ENCODE measurements at places on chromosomes 2 and 18. TPM values are rescaled to one million over a fixed set of nuclear protein-coding genes. Genes with fewer than 3 reads are reported as not detected.

ARHGAP28 gene
- total RNA-seq: 3.5 TPM

GAREM2 gene
- total RNA-seq: 7.7 TPM

RAB6C gene
- 0.36 TPM for total RNA-seq

HDLBP gene
- total RNA-seq: 415 TPM

RTP5 gene
- total RNA-seq: not detected

SLC25A12 gene
- total RNA-seq: 34.6 TPM

PSMD14 gene
- total RNA-seq: 26.9 TPM

RAPGEF4 gene
- 22.8 TPM for total RNA-seq

GRCh38 chr2:69689466-69689865, 45.9 kb upstream of the AAK1 start:
- H3K4me3 ChIP-seq: no peak overlapping the region
- H3K4me1 ChIP-seq: no peaks in the 10 kb centered on the region
- DNase-seq: no peak
- H3K27me3 ChIP-seq: no peaks in the 10 kb centered on the region

GRCh38 chr2:237418300-237418699, 4.3 kb upstream of the COL6A3 start:
- no peak overlapping the region for H3K4me3 ChIP-seq
- DNase-seq: no peak
- no peaks in the 10 kb centered on the region for H3K27me3 ChIP-seq
- H3K4me1 ChIP-seq: no peaks in the 10 kb centered on the region

GRCh38 chr2:134985061-134985460, 62.2 kb downstream of the MAP3K19 start:
- H3K4me1 ChIP-seq: no peaks in the 10 kb centered on the region
- no peak overlapping the region for H3K4me3 ChIP-seq
- H3K36me3 ChIP-seq: no peaks in the 10 kb centered on the region

GRCh38 chr2:203164311-203164935, 74.4 kb upstream of the CYP20A1 start:
- H3K27ac ChIP-seq: no peak overlapping the region
- DNase-seq: no peak
- peaks cover 3% of the 10 kb centered on the region for H3K36me3 ChIP-seq
- H3K4me1 ChIP-seq: no peaks in the 10 kb centered on the region
- H3K4me3 ChIP-seq: no peak overlapping the region

DNA sequence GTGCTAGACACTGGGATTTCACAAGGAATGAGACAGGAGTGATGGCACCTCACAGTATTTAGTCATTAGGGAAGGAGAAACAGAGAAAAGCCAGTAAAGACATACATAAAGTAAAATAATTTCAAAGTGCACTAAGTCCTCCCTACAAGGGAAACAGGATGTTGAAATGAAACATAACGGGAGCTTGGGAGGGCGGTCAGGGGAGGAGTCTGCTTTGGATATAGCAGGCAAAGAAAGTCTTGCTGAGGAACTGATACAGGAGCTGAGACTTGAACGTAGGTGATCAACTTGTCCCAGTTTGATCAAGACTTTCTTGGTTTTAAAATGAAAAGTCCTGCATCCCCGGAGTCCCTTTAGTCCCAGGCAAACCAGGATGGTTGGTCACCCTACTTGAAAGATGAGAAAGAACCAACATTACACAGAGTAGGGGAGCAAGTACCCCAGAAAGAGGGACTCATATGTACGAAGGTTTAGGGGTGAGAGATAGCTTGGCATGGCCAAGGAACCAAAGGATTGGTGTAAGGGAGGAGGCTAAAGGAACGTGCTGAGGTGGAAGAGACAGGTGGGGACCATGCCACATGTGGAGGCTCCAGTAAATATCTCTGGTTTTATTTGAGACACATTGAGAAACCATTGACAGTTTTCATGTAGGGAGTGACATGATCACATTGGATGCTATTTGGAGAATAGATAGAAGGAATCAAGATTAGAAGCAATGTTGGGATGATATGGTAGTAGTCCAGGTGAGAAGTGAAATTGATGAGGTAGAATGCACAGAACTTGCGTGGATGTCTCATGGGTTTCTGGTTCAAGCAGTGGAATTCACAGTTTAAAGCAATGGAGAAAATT, 28.4 kb downstream of the FBXO48 start:
- peak; percentile 51 for DNase-seq
- H3K4me1 ChIP-seq: peaks cover 4% of the 10 kb centered on the region
- no peaks in the 10 kb centered on the region for H3K36me3 ChIP-seq
- no peaks in the 10 kb centered on the region for H3K27me3 ChIP-seq

- no peaks in the 10 kb centered on the region for H3K4me1 ChIP-seq
- no peaks in the 10 kb centered on the region for H3K36me3 ChIP-seq
- H3K27me3 ChIP-seq: no peaks in the 10 kb centered on the region
- no peak overlapping the region for H3K4me3 ChIP-seq
- H3K27ac ChIP-seq: peak overlapping the region; percentile 8
- no peak for DNase-seq
Measured at GRCh38 chr2:42096869-42097591, 49.2 kb downstream of the PKDCC start.

- no peaks in the 10 kb centered on the region for H3K4me1 ChIP-seq
- no peaks in the 10 kb centered on the region for H3K27me3 ChIP-seq
- no peak for DNase-seq
- no peaks in the 10 kb centered on the region for H3K36me3 ChIP-seq
- no peak overlapping the region for H3K4me3 ChIP-seq
Measured at GRCh38 chr2:119011162-119011909, 69.3 kb downstream of the MARCO start.

DNA sequence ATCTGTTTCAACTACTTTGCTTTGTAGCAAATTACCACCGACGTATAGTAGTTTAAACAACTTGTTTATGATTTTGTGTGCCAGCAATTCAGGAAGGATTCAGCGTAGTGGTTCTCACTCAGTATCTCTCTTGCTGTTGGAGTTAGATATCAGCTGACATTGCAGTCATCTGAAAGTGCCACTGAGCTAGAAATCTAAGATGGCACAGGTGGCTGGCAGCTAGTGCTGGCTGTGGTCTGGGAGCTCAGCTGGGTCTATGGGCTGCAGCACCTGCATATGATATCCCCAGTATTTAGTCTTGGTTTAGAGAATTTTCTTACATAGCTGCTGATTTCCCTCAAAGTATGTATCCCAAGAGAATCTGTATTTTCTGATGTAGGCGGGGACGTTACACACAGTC, 235.6 kb downstream of the SCG2 start:
- no peak for DNase-seq
- no peaks in the 10 kb centered on the region for H3K36me3 ChIP-seq
- H3K4me1 ChIP-seq: no peaks in the 10 kb centered on the region
- no peaks in the 10 kb centered on the region for H3K27me3 ChIP-seq
- no peak overlapping the region for H3K4me3 ChIP-seq

GRCh38 chr2:2565671-2566070, 234.6 kb upstream of the MYT1L start:
- H3K27me3 ChIP-seq: no peaks in the 10 kb centered on the region
- no peak overlapping the region for H3K27ac ChIP-seq
- H3K4me1 ChIP-seq: no peaks in the 10 kb centered on the region
- no peak overlapping the region for H3K4me3 ChIP-seq

DNA sequence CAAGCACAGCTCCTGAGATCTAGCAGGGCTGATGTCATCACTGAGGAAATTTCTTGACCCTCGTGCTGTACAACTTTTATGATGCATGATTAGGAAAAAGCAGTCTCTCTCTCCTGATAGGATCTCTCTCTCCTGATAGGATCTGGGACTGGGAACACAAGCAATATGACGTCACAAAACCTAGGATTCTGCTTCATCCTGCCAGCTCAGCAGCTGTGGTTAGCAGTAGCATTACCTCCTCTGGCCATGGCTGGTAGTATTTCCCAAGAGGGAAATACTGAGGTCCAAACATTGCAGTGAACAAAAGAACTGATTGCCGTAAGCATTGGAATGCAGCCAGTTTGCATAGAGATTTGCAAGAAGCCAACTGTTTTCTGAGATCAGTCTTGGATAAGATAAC, 521.2 kb upstream of the POU3F3 start:
- no peak for DNase-seq
- H3K27ac ChIP-seq: no peak overlapping the region
- no peaks in the 10 kb centered on the region for H3K4me1 ChIP-seq

- no peaks in the 10 kb centered on the region for H3K27me3 ChIP-seq
- DNase-seq: no peak
- no peak overlapping the region for H3K4me3 ChIP-seq
- H3K36me3 ChIP-seq: no peaks in the 10 kb centered on the region
- no peaks in the 10 kb centered on the region for H3K4me1 ChIP-seq
Measured at GRCh38 chr2:234241656-234242458, 191.4 kb downstream of the SPP2 start.

GRCh38 chr2:48719480-48720177, 35.9 kb downstream of the LHCGR start:
- H3K4me1 ChIP-seq: no peaks in the 10 kb centered on the region
- DNase-seq: no peak
- no peak overlapping the region for H3K27ac ChIP-seq

DNA sequence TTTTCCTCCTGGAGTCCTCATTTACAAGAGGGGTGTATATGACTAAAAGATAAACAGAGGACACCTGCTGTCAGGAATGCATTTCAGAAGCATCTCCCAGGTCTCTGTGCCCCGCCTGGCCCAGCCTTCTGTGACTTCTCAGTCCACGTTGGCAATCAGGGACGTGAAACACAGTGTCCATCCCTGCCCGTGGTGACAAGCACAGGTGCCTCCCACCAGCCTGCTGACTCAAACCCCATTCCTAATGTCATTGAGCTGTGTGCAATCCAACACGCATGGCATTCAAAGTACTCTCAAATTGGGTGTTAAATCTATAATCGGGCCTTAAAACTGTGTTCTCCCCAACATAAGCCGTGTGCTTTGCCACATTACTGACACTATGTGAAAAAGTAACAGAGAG, 343.2 kb downstream of the EIPR1 start:
- DNase-seq: no peak
- no peaks in the 10 kb centered on the region for H3K4me1 ChIP-seq
- no peaks in the 10 kb centered on the region for H3K27me3 ChIP-seq
- H3K36me3 ChIP-seq: no peaks in the 10 kb centered on the region
- H3K4me3 ChIP-seq: no peak overlapping the region
- H3K27ac ChIP-seq: no peak overlapping the region

- H3K4me1 ChIP-seq: peaks cover 5% of the 10 kb centered on the region
- no peaks in the 10 kb centered on the region for H3K27me3 ChIP-seq
- no peak overlapping the region for H3K4me3 ChIP-seq
- H3K36me3 ChIP-seq: no peaks in the 10 kb centered on the region
- H3K27ac ChIP-seq: no peak overlapping the region
- DNase-seq: peak; percentile 79
Measured at GRCh38 chr2:71882949-71883472, 264.7 kb downstream of the CYP26B1 start.

GRCh38 chr2:129301431-129301913, 678.0 kb upstream of the RAB6C start:
- H3K4me1 ChIP-seq: peaks cover 7% of the 10 kb centered on the region
- no peak overlapping the region for H3K27ac ChIP-seq
- no peaks in the 10 kb centered on the region for H3K27me3 ChIP-seq

DNA sequence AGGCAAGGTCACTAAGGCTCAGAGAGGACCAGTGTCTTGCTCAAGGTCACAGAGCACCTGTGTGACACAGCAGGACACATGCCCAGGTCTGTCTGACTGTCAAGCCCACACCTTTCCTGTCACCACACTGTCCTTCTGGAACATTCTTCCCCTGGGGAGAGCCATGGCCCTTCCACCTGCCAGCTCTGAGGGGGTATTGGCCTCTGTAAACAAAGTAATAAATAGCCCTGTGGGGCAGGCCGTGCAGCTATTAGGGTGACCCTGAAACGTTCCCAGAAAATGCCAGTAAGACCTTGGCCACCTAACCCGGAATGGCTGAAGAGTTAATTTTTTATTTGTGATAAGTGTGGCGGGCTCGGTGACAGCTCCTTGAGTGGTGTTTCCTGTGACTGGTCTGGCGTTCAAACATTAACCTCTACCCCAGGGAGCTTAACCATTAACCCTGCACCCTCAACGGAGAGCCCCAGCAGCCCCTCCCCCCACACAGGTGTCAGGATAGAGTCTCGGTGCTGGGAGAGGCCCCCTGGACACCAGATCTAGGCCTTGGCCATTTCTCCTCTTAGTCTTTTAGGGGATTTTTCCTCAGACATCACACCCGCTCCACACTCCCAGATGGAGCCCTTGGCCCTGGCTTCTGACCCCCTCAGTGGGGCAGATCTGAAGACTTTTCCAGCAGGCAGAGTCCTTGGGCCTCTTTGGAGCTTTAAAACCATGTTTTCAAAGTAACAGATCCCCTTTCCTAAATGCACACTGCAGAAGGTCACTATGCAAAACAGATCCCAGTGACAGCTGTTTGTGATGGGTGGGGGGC, 36.6 kb downstream of the SCTR start:
- H3K4me3 ChIP-seq: no peak overlapping the region
- H3K4me1 ChIP-seq: peaks cover 4% of the 10 kb centered on the region
- no peaks in the 10 kb centered on the region for H3K36me3 ChIP-seq
- H3K27ac ChIP-seq: no peak overlapping the region
- no peak for DNase-seq
- no peaks in the 10 kb centered on the region for H3K27me3 ChIP-seq

GRCh38 chr2:160425434-160426151, 68.0 kb downstream of the RBMS1 start:
- no peak overlapping the region for H3K4me3 ChIP-seq
- no peak for DNase-seq
- no peaks in the 10 kb centered on the region for H3K36me3 ChIP-seq
- H3K27me3 ChIP-seq: no peaks in the 10 kb centered on the region
- H3K27ac ChIP-seq: peak overlapping the region; percentile 6

DNA sequence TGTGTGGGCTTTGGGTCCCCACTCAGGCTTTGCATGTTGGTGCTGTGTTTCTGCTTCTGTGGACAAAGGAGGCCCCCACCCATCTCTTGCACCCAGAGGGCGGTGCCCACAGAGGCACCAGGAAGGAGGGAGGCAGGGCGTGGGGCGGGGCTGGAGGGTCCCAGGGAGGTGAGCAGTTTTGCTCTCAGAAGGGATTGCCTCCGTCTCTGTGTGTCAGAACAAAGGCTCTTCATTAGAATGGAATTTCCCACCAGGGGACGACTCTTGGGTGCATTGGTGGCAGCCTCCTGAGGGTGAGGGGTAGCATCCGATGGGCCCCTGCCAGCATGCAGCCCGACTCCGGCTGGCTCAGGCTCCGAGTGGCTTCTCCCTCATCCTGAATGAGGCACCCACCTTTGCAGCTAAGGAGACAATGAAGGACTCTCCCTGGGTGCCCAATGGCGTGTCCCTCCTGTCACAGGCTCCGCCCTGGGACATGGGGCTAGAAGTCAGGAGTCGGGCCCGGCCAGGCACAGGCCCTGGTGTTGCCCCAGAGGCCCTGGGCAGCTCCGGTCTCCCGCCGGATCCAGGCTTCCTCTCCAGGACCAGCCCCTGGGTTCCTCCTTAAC, 7.0 kb upstream of the ERFE start:
- no peak for DNase-seq
- H3K27me3 ChIP-seq: no peaks in the 10 kb centered on the region
- H3K4me3 ChIP-seq: no peak overlapping the region
- H3K36me3 ChIP-seq: no peaks in the 10 kb centered on the region
- no peaks in the 10 kb centered on the region for H3K4me1 ChIP-seq

Measured in aorta (tissue), 5 donors.